ENCODE measurements at places on chromosomes 13 and 19.

- DNase-seq: no peak
Measured at GRCh38 chr13:27043013-27043412, 128.6 kb downstream of the USP12 start.

GRCh38 chr13:51858433-51859247, 3.1 kb upstream of the CCDC70 start:
- no peak for DNase-seq

GRCh38 chr13:46086985-46087384, 17.8 kb downstream of the CPB2 start:
- no peak for DNase-seq

DNA sequence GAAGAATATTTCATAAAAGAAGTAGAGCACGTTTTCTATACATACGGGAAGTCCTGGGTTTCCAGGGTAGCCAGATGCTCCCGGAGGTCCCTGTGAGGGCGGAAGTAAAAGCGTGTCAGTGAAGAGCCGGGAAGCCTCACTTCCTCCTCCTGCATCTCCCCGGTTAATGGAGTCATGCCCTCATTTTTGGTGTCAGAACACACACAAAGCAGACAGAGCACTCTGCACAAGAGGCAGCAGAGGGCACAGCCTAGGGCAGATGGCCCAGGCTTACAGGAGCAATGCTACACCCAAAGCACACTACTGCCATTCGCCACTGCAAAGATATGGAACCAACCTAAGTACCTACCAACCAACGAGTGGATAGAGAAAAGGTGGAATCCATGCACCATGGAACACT, 94.4 kb downstream of the COL4A1 start:
- no peak for DNase-seq

- no peak for DNase-seq
Measured at GRCh38 chr13:30711375-30711774, 24.0 kb upstream of the ALOX5AP start.

DNA sequence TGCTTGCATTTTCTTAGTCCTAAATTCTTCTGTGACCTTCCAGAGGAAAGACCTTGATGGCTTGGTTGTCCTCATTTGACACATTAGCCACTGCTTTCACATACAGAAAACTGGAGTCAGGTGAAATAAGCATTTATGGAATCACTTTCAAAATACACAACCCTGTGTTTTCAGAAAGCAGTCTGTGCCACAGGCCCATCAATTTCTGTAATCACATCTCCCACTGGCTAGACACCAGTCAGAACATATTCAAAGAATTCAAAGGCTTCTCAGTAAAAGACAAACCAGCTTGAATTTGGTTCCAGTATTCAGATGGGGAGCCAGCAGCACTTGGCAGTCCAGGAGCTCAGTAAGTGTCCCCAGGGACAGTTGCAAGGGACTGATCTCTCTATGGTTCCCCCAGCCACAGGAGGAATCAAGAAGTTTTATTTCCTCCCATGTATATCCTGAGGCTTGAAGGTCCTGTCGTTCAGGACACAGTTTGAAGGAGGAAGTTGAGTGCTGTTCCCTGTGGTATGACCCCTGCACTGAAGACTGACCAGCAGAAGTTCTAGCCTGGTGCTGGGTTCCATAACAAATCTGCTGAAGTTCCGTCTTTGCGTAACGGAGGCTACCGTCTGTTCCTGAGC, 214.3 kb downstream of the FOXO1 start:
- no peak for DNase-seq

- no peak for DNase-seq
Measured at GRCh38 chr13:39451860-39452301, 151.1 kb downstream of the LHFPL6 start.

DNA sequence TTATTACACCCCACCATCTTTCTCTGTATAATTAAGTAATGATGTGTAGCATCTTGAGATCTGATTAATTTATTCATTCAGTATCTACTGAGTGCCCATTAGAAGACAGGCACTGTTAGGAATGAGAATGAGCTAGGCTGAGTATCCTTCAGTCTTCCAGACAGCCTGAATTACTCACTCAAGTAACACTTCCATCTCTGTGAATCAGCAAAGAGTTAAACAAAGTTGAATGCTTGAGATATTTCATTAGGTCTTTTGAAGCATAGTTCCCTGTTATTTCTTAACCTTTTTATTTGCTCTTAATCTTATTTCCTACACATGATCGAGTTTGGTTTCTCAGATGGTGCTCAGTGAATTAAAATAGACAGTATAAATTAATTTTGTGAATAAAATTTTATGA, 413.7 kb downstream of the DCT start:
- no peak for DNase-seq

DNA sequence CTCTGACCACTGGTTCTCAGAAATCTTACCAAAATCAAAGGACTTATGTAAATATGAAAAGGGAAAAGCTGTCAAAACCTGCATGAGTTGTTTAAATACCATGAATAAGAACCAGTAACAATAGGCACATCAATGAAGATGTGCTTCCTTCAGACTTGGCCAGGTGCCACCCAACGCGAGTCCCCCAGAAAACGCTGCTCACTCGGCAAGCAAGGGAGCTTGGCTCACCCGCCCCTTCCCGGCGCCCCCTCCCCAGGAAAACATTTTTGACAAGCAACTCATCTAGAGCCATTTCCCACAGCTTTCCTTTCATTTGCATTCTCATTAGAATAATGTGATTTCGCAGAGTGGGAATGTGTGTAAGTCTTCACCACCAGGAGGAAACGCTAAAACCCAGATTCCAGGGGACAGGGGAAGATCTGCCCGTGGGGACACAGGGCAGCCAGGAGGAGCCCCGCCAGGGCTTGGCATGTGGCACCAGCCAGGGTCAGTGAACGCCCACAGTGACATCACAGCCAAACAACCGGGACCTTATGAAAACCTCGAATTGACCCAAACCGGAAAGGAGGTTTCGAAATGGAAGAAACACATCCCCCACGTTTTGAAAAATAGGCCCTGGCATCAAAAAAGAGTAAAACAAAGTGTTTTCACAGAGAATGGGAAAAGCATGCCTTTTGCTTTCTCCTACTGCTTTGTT, 366.2 kb upstream of the TSHZ3 start:
- no peak for DNase-seq
